ENCODE measurements at places on chromosomes 2 and 18.

- DNase-seq = no peak
These were observed 91.1 kb upstream of the MYO3B start for GRCh38 chr2:170086751-170087412.

DNA sequence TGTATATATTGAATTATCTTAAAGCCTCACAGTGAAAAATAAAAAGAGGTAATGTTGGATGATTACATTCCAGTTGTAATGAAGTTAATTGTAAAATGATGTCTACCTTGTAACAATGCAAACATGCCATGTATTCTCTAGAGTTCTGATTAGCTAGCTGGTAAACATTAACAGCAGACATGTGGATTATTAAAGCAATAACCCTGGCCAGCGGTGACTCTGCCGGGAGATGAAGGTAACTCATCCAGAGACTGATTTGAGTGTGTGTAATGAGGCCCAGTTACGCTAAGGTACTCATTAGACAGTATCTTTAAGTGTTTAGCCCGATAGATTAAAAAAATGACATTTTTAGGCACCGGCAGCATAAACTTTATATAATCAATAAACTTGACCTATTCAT lies 79.6 kb upstream of the REV1 start:
- no peak for DNase-seq

DNA sequence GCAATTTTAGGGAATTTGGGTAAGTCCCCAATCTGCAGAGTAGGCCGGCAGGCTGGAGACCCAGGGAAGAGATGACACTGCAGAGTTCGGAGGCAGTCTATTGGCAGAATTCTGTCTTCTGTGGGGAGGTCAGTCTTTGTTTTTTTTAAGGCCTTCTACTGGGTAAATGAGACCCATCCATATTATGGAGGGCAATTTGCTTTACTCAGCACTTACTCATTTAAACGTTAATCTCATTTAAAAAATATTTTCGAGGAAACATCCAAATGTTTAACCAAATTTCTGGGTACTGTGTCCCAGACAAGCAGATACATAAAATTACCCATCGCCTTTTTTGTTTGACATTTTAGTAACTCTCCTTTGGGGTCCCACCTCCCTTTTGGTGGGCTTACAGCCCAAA lies 139.5 kb downstream of the IRS1 start:
- DNase-seq = no peak

GRCh38 chr2:516944-517343 lies 160.3 kb downstream of the TMEM18 start:
- DNase-seq = no peak

DNA sequence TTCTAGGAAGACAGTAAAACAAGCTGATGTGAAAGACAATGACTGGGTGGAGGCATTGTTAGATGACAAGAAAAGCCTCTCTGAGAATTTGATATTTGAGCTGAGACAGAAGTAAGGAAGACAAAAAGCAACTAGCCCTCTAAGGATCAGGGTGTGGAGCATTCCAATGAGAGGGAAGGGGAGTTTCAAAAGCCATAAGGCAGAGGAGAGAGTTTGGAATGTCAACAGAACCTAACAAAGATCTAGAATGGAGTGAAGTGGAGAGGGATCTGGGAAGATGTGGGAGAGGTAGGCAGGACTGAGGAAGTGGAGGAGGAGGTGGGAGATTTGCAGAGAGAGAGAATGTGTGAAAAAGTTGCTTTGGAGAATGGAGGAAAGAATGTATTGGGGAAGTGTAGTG lies 17.3 kb upstream of the ASXL2 start:
- no peak for DNase-seq

DNA sequence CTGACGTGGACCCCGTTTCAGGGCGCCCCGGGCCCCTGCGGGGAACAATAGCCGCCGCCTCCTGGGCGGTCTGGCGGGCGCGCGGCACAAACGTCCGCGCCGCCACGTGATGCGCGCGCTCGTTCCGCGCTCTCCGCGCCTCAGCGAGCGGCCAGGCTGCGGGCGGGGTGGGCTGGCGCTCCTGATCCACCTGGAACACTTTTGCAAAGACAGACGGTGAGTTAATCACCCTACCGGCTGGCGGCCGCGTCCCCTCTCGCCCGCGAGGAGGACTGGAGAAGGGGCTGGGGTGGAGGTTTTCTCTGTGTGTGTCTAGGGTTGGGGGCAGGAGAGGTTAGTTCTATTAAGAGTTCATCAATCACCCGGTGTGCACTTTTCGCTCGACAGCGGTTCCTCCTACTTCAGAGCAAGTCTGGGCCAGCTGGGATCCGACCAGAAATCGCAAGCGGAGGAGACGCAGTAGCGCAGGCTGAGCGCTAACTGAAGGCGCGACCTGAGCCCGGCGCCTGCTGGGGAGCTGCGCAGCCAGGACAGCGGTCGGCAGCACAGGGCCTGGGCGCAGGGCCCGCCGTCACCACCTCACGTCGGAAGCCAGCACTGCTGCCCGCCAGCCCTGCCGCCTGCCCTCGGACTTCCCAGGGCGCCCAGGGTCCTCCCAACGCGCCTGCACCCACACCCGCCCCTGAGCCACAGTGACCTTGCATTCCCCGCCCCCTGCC lies 10.3 kb upstream of the HOXD1 start:
- no peak for DNase-seq

DNA sequence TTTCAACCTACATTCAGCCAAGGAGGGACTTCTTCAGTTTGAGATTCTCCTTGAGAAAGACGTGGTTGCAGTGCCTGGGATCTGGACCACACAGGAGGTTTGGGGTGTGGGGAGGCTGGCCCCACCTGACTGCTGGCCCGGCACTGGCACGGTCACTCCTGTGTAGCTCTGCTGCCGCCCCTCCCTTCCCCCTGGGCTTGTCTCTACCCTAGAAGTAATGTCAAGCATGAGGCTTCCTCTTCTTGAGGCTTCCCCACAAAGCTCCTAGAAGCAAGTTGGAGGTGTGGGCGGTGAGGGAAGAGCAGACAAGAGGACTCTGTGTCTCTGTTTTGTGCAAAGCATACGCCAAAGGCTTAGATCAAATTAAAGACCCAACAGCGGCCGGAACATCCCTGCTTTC lies 8.7 kb downstream of the KLHL29 start:
- no peak for DNase-seq

DNA sequence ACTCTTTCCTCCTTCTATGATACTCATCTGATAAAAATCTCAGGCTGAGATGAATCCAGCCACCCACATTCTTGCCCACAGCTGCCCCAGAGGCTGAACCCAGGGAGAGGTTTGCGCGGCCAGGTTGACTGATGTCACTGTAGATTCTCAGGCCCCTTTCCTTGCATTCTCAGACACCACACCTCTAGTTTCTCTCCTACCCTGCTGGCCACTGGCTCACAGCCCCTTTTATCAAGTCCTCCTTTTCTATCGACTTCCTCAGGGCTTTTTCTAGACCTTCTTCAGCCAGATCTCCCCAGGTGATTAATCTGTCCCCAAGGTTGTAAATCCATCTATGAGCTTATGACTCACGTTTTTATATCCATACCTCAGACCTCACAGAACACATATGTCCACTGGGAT lies 99.8 kb downstream of the TACR1 start:
- no peak for DNase-seq

DNA sequence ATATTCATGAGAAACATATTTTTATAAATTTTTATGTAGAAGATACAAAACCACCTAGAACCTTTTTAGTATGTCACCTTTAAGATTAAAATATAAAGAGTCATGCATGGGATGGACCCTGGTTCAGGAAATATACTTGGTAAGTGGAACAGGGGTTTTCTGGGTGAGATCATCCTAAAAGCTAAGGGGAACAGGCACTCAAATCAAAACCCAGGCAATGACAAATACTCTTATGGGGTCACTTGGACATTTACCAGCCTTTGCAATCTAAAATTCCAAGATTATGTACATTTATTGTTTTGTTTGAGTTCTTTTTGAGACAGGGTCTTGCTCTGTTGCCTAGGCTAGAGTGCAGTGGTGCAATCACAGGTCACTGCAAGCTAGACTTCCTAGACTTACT lies 65.8 kb downstream of the SGPP2 start:
- DNase-seq = no peak

- no peak for DNase-seq
These were observed 109.6 kb upstream of the CYRIA start for GRCh38 chr2:16774980-16775898.

- no peak for DNase-seq
These were observed 3.6 kb downstream of the COL5A2 start for GRCh38 chr2:189175869-189176433.

DNA sequence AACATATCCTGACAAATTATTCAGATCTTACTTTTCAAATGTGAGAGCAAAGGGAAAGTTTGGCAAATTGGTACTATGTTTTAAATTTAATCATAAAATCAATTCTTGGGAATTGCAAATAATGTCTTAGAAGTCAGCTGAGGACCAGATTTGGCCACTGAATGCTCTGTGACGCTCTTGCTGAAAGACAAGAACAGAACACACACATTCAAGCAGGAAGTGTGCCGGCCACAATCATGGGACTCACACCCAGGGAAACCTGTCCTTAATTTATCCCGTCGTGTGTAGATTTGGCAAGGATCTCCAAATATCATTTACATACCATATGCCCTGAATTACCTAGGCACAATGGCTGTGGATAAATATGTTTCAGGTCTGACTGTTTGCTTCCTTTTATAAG lies 253.1 kb downstream of the TCF4 start:
- DNase-seq = no peak

DNA sequence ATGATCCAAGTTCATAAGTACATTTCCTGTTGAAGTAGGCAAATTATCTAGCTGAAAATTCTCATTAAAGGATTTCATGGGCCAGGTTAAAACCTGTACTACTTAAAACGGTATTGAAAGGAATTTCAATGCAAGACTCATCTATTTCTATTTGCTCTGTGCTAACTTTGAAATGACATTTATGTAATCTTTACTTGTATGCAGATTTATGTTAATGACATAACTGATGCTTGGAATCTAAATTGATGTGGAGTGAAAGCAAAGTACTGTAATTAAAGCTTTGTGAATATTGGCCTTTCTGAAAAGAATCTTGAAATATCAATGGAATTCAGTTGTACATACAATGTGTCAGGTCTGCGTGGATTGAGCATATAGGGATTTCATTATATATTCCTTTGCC lies 390.0 kb downstream of the CPS1 start:
- no peak for DNase-seq

DNA sequence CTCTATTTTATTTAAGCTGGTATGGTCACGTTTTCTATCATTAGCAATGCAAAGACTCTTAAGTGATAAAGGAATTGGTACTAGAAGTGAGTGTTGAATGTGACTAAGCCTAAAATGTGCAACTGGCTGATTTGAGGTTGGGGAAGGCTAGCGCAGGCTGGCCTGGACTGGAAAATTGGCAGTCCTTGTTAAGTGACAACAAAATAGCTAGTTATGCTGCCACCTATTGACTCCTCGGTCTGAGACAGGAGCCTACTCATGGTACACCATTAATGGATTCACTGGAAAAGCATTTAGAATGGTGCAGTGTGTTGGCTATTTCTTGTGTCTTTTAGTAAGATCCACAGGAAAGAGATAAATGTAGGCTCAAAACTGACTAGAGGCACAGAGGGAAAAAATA lies 5.7 kb upstream of the WIPF1 start:
- DNase-seq = peak; percentile 32

GRCh38 chr18:31430554-31430953 lies 17.0 kb upstream of the DSG3 start:
- no peak for DNase-seq

DNA sequence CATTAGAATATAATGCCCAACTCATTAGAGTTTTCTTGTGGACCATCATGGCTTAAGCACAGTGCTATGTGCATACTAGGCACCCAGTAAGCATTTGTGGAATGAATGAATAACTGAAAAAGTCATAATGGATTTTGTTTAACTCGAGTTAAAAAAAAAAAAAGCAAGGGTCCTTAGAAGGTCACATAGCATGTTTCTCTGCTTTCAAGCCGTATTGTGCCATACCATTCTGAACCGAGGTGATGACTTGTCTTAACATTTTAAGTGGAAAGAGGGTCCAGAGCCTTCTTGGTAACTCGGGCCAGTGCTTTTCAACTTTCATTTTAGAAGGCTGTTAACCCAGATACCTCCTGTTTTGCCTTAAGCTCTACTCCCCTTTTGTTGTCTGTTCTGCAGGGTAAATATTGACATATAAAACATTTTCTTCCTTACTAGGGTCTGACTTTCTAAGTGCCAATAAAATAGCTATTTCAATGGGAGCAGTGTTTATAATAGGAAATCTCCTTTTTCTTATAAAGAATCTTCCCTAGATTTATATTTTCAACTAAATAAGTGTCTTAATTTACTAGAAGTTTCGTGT lies 787 bp upstream of the ADGRF3 start:
- DNase-seq = no peak

DNA sequence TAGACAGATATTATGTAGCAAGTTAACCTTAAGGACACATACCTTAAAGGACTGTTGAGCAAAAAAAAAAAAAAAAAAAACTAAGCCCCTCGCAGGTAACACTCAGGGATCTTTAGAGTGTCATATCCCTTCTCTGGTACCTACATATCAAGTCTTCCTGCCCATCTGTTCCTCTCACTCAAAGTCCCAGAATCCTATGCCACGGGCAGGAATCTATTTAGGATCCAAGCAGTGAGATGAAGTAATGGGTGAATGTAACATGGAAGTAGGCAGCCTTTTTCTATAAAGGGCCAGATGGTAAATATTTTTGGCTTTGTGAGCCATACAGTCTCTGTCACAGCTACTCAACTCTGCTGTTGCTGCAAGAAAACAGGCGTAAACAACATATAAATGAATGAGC lies 496.7 kb downstream of the STK39 start:
- DNase-seq = no peak

GRCh38 chr2:207935121-207935990 lies 90.0 kb downstream of the PLEKHM3 start:
- DNase-seq = no peak

DNA sequence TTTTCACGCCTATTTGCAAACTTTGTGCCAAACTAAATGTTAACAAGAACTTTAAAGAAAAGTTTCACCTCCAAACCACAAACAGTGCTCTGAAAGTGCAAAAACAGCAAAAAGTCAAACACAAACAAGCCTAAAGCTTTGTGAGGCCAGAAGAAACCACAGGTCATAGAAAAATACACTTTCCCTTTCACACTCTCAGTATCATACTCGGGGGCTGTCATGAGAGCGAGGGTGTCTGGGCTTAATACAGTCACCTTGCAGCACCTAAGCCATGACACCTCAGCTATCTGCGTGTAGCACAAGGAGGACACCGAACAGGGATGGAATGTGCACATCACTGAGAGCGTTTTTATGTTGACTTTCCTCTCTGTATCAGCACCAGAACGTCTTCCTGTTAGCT lies 26.6 kb upstream of the SEH1L start:
- DNase-seq = no peak

- DNase-seq = no peak
These were observed 250.7 kb downstream of the SATB2 start for GRCh38 chr2:199207011-199207410.

DNA sequence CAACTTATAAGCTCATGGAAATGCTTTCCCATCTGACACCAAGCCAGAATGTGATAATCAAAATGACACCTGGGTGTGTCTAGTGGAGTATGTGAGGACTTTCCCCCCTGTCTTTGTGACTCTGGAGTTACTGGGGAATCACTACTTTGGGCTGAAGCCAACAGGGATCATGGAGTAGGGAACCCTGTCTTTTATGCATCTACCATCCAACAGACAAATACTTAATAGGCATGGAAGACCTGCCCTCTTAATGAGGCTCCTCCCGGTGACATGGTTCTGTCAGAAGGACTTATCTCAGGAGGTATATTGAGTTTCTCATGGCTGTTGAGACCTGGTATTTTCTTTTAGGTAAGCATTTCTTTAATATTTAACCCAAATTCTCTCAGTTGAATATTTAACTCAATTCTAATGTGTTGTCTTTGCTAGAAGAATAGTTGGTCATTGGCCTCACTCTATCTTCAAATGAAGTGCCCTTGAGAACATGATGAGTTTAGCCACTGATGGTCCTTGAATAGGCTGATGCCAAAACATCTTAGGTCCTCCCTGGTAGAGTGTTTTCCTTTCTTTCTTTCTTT lies 42.1 kb downstream of the TGIF1 start:
- no peak for DNase-seq
